ENCODE measurements at places on chromosomes 2 and 18.

- no peak for DNase-seq
These were observed 193.4 kb upstream of the RMP24 start for GRCh38 chr18:35778850-35779627.

- no peak for DNase-seq
These were observed 82.1 kb upstream of the PXDN start for GRCh38 chr2:1826226-1826905.

- DNase-seq = no peak
These were observed 44.6 kb downstream of the CNGA3 start for GRCh38 chr2:98390571-98391476.

DNA sequence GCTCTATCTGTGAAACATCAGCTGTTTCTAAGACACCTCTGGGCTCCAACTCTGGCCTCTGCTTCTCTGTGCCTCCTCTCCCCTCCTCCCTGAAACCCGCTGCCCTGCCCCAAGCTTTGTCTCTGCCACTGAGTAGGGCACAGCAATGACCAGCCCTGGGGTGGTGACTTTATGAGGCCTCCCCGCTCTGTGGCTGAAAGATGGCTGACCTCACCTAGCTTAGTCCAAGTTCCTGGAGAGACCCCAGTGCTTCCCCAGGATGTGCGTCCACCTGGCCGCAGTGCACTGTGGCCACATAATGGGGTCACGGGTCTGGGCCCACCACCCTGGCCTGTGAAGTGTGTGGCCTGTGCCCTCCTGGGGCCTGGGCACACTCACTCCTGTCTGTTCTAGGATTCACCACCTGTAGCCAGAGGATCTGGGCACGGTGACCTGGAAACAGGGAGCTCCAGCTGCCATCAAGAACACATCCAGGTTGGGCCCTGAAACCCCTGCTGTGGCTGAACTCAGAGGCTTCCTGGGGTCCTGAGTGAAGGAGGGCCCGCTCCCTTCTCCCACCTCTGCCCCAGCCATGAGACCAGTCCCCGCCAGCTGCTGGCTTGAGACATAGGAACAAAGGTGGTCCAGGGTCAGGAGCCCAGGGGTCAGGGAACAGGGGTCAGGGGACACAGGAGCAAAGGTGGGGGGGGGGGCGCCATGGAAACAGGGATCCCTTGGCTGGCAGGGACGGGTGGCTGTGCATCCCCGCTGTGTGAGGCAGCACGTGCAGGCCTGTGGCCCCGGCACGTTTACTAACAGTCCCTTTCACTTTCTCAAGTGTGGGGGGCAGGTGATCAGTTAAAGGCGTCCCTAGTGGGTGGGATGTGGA is 29.3 kb upstream of the OTOS start:
- no peak for DNase-seq

GRCh38 chr2:235859651-235860050 is 308.5 kb downstream of the GBX2 start:
- no peak for DNase-seq

- DNase-seq = no peak
These were observed 5.8 kb downstream of the SCTR start for GRCh38 chr2:119518401-119519056.

DNA sequence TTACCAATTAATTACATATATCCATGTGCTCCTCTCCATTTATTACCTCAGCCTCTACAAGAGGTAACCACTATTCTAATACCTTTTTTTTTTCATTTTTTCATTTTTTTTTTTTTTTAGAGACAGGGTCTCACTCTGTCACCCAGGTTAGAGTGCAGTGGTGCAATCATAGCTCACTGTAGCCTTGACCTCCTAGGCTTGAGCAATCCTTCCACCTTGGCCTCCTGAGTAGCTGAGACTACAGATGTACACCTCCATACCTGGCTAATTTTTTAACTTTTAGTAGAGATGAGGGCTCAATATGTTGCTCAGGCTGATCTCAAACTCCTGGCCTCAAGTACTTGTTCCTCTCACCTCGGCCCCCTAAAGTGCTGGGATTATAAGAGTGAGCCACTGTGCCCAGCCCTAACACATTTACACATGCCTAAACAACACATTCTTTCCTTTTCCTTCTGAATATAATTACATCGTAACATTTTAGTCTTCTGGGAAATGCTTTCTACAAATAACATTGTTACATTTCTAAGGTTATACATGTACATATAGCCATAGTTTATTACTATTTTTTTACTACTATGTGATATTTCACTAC is 10.5 kb downstream of the PPIL3 start:
- DNase-seq = no peak

All from Jurkat, Clone E6-1 (cell line).